ENCODE measurements at places on chromosomes 16 and 17.

- DNase-seq, result no peak
Observed at GRCh38 chr17:1002412-1002753, 5.5 kb downstream of the TIMM22 start.

GRCh38 chr16:48629531-48629930 is 19.6 kb upstream of the N4BP1 start:
- no peak for DNase-seq

GRCh38 chr17:41510251-41511065 is 5.0 kb upstream of the KRT13 start:
- no peak for DNase-seq

DNA sequence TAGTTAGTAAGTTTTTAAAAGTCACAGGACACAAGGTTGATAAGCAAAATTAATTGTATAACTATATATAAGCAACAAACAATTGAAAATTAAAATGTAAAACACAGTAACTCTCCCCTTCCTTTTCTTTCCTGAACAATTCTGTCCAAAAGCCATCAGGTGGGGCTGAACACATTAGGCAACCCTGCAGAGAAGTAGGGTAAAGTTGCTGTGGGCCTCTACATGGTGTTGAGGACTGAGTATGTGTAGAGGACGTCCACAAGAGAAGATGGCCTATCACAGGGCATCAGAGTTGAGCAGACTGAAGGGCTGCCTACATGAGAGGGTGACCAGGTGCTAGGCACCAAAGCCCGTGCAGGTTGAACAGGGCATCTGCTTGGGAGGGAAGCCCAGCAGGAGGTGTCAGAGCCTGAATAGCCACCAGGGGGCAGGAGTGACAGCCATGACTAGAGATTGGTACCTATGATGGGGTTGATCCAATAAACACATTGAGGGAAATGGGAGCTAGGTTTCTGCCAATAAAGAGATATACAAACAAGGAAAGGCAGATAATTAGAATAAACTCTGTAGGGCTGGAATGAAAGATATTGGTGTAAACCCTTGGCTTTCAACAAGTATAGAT is 415.1 kb downstream of the NPIPA8 start:
- peak; percentile 30 for DNase-seq

GRCh38 chr17:42697108-42697811 is 14.9 kb downstream of the CNTNAP1 start:
- DNase-seq, result no peak

DNA sequence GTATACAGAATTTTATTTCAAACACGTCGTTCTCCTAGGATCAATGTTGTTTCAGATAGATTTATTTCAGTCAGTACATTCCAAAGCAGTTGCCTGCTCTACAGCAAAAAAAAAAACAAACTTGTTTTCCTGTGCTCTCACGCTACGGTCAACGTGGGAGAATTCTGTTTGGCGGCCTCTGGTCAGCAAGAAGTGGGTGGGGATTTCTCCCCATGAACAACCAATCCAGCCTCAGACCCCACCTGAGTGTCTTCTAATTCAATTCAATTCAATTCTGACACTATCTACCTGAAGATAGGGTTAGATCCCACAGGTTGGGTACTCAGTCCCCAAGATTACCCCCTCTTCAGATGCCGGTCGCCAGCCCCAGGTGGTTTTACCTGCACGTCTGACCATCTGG is 22.1 kb downstream of the C17orf58 start:
- no peak for DNase-seq

- DNase-seq, result no peak
Observed at GRCh38 chr16:55047903-55048497, 117.3 kb downstream of the IRX5 start.

Data from inflammatory macrophage treated with lipopolysaccharide for 4 hours (primary cell).